ENCODE measurements at places on chromosomes 2 and 18.

- no peak for DNase-seq
Observed at GRCh38 chr2:118130385-118130784, 42.1 kb downstream of the INSIG2 start.

DNA sequence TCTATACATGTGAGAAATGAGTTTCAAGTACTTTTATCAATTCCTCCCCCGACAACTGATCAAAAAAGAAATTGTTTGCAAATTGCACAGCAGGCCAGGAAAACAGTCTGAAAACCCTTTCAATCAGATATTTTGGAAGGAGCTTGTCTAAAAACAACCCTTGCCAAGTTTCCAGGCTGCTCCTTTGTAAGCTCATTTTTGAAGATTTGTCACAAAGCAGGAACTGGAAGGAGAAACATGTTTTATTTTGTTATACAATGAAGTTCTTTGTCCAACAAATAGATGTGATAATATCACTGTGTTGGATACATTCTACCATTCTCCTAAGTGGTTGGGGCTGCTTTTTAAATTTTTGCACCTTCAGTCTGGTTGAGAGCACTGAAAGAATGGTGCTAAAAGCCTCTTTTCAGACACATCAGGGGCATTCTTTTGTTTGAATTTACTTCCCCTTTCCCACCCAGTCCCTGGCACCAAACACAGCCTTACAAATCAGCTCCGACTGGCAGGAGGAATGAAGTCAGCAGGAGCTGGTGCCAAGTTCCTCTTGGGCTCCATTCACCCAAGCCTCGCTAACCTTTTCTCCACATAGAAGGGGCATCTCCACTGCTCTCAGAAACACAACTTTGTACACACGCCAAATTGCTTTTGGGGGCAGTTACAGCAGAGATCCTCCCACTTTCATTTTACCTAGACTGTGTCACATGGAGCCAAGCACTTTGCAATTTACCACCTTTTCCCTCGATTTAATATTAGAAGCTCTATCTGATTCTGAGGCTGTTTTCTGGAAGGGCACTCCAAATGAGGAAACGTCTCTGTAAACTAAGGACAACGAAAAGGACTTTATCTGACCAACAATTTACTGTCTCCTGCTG, 88.0 kb downstream of the C1D start:
- no peak for DNase-seq

DNA sequence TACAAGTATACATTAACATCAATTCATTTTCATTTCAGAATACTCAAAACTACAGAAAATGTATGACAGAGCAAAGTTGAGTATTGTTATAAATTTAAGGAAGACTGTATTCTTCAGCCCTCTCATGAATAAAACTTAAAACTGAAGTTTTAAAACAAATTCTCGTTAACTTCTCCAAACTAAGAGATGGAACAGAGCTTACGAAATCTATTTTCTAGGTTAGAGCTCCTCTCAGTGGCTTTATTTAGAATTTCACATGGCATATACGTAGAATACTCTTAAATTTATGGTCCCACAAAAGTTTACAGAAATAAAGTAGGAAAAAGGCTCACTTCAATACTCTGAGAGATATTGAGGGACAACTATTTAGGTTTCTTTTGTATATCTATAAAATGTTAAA, 612.1 kb downstream of the KCNJ3 start:
- DNase-seq, result peak; percentile 11

GRCh38 chr2:86216575-86217555, 17.6 kb downstream of the MRPL35 start:
- no peak for DNase-seq

- peak; percentile 40 for DNase-seq
Observed at GRCh38 chr2:246489-247144, 17.2 kb downstream of the SH3YL1 start.

- no peak for DNase-seq
Observed at GRCh38 chr2:11541693-11542274, 7.9 kb downstream of the GREB1 start.

DNA sequence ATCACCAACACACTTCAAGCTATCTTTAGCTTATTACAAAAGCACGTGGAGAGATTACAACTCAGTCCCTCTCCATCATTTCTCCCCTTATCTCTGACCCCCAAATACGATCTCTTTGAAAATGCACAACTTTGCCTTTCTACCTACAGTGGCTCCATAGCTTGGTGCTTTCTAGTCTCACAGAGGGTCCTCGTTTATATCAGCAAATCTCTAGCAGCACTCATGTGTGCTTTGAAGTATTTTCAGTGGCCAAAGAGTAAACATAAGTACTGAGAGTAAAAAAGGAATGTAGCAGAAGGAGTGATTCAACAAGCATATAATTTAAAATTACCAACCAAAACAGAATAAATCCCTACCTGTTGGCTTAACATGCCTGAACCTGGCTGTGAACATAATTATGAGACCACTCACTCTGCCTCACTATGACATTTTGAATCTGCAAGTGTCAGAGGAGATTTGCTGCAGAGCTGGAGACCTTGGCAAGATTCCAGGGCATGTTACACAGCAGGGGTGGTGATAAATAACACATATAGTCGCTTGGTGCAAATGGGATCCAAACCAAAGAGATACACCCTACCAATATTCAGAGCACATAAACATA, 54.6 kb downstream of the LAMA3 start:
- DNase-seq, result no peak

DNA sequence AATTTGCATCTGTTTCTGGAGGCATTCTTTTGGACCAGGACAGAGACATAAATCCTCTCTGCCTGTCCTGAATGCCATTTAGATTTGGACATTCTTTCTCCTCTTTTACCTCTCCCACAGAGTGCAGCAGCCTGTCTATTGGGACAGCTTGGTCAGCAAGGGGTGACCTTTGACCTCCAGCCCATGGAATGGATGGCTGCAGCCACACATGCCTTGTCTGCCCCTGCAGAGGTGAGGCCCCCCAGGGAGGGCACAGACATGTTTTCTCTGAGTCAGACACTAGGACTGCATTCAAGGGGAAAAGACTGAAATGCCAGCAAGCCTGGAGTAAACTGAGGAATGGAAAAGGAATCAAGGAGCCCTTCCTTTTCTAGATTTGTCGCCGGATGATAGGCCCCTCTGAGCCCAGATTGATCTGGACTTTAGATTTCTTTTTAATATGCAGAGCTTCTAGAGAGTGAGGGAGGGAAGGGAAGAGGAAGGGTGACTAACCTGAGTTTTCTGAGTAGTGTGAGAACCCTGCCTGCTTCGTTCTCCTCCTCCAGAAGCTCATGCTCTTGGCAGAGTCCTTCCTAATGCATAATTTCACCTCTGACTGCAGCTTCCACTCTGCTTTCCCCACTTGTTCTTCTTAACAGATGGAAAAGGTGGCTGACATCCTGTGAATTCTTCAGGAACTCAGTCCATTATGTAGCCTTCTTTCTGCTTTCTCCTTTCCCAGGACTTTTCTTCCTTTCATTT, 16.1 kb upstream of the TTLL4 start:
- DNase-seq, result no peak

DNA sequence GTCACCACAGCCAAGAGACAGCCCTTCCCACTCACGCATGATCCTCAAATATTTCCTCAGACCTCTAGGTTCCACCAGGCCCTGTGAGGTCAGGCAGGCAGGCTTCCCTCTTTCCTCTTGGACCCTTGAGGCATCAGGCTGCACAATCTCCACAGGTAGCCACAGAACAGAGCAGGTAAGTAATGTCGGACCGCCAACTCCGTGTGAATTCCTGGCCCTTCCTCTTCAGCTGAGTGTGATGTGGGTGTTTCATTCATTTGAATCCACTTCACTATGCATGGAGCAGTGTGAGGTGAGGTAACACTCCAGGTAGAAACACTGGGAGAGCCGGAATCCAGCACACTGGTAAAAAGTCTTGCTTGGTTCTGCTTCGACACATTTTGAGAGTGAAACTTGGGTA, 44.0 kb downstream of the MRPL35 start:
- DNase-seq, result no peak

DNA sequence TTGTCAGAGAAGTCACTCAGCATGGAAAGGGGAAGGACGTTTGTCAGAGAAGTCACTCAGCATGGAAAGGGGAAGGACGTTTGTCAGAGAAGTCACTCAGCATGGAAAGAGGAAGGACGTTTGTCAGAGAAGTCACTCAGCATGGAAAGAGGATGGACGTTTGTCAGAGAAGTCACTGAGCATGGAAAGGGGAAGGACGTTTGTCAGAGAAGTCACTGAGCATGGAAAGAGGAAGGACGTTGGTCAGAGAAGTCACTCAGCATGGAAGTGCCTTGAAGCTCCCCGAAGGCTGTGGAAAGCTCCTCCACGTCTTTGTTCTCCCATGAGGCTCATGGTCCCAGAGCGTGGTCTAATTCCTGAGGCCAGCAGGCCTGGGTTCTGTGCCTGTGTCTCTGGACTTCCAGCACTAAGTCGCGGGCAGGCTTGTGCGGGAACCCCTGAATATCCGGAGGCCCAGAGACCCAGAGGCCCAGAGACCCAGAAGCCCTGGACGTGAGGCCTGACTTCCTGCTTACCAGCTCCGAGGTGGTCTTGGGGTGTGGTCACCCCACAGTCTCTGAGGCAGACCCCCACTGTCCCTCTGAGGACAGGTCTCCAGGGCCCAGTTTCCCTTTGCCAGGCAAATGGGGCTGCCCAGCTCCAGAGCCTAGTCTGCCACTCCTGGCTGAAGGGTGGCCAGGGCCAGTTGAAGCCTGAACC, 70.4 kb upstream of the TWIST2 start:
- no peak for DNase-seq

- DNase-seq, result no peak
Observed at GRCh38 chr2:146241023-146241422, 1603.8 kb upstream of the ACVR2A start.

- no peak for DNase-seq
Observed at GRCh38 chr2:38375696-38376345, 1.3 kb downstream of the ATL2 start.

DNA sequence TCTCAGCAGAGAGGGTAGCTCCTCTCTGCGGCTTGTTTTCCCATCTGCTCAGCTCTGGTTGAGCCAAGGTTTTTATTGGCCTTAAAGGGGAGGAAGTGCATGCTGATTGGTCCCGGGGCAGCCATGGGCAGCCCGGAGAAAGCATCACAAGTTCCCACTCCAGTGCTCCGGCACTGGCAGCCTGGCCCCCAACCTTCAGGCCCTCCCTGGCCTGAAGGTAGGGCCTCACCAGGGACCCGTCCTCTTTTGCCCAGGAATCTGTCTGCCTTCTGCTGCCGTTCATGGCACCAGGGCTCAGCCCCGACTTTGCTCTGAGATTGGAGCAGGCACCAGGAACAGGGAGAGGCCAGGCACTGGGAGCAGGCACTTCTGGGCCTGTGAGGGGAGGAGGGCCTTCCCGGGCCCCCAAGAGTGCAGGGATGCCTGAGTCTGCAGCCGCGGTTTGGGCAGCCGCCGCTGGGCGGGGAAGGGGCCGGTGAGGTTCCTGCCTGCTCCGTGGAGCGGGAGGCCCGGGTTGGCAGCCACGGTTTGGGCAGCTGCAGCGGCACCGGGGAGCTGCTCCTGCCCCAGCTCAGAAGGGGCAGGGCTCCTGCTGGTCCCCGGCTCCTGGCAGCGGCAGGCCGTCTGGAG, 17.5 kb upstream of the ILKAP start:
- DNase-seq, result no peak

DNA sequence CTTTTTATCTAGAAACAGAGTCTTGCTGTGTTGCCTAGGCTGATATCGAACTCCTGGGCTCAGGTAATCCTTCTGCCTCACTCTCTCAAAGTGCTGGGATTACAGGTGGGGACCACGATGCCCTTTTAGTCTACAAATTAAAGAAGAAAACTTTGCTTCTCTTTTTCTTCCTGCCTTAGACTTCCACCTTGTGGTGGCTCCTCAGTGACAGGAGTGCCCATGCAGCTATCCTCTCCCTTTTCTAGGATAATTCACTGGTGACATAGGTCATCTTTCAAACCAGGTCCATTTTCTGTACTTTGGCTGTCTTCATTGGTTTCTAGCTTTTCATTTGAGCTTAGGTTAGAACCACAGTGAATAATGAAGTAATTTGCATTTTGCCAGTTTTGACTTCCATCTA, 13.6 kb downstream of the DCAF17 start:
- no peak for DNase-seq

DNA sequence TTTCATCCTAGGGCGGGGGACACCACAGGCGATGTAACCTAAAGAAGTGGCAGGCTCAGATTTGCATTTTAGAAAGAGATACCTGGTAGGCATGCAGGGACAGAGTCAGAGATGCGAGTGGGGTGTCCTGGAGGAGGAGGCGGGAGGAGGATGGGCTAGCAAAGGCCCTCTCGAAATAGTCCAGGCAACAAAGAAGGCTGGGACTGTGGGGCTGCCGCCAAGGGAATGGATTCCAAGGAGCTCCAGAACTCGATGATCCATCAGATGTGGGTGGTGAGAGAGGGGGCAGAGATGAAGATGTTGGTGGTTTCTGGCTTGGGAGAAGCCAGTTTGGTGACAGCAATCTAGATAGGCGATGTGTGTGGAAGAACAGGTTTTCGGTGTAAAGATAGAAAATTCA, 12.5 kb upstream of the INPP5D start:
- DNase-seq, result no peak

GRCh38 chr2:196503398-196503797, 136.1 kb upstream of the CCDC150 start:
- DNase-seq, result no peak

DNA sequence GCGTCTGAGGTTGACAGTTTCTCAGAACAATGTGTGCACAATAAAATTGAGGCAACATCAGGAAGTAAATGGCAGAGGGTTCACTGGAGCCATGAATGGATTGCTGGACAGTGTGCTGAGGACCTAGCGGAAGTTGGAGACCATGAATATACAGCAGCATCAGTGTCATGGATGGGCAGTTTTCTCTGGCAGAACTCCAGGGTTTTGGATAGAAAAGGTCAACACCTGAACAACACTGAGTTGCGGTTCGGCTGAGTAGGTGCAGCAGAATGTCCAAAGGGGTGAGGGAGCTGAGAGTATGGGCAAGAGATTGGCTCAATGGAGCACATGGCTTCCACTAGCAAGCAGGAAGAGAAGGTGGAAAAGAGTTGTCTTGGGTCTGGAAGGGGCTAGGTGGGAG, 73.7 kb downstream of the DNER start:
- DNase-seq, result no peak

DNA sequence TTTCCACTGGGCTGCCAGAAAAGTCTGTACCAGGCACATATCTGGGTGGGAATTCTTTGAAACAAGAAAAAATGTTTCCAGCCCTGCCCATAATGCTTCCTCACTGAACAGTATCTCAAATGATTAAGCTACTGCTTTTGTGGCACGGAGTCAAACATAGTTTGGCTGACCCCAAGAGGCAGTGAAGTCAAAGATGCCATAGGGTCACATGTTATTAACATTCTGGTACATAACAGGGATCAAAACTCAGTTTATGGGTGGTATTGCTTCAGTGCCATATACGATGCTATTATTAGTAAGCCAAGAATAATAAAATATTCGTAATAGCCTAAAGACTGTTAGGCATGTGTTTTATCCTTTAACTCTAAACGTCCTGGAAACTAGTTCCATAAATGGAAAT, 112.4 kb downstream of the FEZ2 start:
- no peak for DNase-seq

GRCh38 chr2:135245071-135245470, 193.0 kb downstream of the RAB3GAP1 start:
- DNase-seq, result peak; percentile 5

- DNase-seq, result no peak
Observed at GRCh38 chr18:22250591-22250996, 81.2 kb downstream of the GATA6 start.

All from NCI-H1436 (cell line).